ENCODE measurements at places on chromosomes 1 and 21.
A peak's percentile ranks its signal among the peaks of the same experiment; 100 is the strongest.

- DNase-seq, result no peak
Measured at GRCh38 chr1:159469921-159470533, 30.5 kb downstream of the OR10J1 start.

GRCh38 chr1:8370046-8370881, 52.4 kb downstream of the SLC45A1 start:
- DNase-seq, result peak; percentile 46

DNA sequence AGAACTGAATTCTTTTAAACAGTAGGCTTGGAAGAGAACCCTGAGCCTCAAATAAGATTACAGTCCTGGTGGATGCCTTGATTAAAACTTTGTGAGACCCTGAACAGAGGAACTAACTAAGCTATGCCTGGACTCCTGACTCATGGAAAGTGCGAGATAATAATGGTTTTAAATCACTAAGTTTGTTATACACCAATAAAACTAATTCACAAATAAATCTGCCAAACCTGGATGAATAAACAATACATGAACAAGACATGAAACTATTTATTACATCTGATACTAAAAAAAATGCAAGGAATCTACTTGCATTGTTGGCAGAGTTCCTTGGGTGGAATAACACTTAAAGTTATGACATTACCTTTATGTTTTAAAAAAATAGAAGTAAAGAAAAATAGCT, 118.4 kb downstream of the PIGK start:
- peak; percentile 33 for DNase-seq

- no peak for DNase-seq
Measured at GRCh38 chr1:59718989-59719360, 95.8 kb upstream of the HOOK1 start.

DNA sequence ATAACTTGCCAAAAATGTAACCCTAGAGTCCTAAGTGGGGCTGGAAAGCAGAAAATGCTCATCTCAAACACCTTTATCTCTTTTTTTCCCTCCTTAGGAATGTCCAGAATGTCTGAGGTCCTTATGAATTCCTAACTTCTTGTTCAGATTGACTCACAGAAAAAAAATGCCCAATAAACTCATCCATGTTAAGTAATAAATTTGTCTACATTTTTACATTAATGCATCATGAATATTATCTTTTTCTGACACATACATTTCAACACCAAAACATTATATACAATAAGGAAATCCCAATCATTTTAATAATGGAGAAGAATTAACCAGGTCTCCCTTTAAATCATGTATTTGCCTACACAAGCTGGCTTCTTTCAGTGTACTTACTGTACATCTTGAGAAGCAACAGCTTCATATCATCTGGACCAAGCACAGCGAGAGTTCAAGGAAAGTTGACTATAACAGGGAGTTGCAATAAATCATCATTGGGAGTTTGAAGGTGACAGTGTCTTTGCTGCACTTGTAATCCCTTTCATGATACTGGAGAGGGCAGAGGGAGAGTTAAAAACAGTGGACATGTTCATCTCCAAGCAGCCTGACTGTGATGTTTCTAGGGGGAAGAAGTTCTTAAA, 565.2 kb downstream of the LTN1 start:
- DNase-seq, result peak; percentile 84

- no peak for DNase-seq
Measured at GRCh38 chr1:181391301-181391900, 91.9 kb upstream of the CACNA1E start.

DNA sequence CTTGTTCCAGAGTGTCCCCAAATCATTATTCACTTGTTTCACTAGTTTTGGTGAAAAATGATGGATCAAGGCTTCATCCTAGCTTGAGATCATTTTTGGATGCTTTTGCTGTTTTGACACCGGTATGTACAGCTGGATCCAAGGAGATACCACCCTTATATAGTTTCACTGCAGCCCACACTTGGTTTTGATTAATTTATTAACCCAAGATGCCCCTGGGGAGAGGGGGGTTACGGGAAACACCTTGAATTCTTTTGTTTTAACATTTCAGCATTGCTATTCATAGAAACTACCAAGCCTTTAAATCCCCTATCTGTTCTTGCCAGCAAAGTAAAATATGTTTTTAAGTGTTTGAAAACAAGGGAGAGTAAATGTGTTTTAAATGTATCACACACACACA, 457.7 kb upstream of the RUNX1 start:
- no peak for DNase-seq

DNA sequence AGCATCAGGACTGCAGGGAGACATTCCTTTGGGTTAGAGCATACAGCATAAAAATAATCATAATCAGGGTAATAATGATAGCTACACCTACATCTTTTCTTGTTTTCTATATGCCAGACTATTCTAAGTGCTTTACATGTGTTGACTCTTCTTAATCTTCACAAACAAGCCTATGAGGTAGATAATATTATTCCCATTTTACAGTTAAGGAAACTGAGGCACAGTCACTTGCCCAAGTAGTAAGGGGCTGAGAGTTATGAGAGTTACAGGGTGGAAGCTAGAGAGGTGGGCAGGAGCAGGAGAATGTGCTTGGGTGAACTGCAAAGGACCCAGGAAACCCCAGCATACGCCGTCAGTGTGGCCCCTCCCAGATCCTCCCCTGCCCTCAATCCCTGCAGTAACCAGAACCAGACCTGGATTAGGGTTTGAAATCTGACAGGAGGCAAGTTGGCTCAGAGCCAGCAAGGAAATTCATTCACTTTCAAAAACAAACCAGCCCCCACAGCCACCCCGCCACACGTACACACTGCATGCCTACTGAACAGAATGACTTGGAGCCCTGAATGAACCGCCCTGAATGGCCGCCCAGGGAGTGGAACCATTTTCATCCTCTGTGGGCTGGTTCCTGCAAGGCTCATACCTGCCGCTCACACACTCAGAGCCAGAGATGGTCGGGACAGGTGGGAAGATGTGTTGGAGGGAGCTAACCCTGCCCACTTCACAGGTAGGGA, 126.1 kb downstream of the TRABD2B start:
- DNase-seq, result no peak

GRCh38 chr1:225480825-225481434, 53.1 kb upstream of the LBR start:
- no peak for DNase-seq

DNA sequence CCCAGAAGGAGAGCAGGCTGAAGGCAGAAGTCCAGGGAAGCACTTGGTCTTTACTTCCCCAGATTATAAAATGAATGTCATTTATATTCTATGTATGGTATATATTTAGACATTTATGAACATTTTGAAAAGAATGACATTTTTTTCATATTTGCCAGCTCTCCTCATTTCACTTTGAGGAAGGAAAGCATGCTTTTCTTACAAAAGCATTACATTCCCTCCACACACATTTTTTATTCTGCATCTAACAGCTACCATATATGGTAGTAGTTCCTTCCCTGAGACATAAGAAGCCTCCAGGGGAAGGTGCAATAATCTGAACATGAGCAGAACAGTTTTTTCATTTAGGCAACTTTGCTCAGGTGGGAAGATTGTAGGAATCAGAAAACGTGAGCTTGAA, 94.0 kb downstream of the LRRC7 start:
- DNase-seq, result no peak

DNA sequence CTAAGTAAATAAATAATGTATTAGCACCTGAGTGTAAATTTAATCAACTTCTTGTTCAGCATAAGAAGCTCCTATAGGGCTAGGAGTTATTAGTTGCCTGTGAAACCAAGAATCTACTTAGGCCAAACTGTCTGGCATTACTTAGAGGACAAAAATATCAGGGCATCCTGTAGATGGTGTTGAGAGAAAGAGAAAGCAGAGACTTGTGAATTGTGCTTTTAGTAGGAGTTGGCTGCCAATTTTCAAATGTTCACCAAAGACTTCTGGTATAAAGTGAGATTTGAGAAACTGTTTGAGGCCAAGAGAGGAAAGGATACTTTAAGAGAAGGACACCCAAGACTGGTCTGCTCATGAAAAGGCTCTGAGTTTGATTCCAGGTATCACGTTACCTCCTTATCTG, 315.5 kb upstream of the DEPDC1 start:
- no peak for DNase-seq

DNA sequence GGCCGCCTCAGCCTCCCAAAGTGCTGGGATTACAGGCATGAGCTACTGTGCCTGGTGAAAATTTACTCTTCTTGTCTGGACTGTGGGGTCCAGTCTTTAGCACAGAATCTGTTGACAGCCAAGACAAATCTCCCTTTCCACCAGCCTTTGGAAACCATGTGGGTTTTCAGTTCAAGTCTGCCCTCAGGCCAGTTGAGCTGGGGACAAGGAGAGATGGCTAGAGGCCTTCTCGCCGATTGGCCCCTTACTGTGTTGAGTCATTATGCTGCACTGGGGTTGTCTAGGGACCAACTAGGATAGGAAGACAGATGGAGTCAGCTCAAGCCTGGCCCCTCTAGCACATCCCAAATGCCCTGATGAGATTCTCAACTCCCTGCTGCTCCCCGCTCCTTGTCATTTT, 8.6 kb upstream of the NKAIN1 start:
- no peak for DNase-seq

DNA sequence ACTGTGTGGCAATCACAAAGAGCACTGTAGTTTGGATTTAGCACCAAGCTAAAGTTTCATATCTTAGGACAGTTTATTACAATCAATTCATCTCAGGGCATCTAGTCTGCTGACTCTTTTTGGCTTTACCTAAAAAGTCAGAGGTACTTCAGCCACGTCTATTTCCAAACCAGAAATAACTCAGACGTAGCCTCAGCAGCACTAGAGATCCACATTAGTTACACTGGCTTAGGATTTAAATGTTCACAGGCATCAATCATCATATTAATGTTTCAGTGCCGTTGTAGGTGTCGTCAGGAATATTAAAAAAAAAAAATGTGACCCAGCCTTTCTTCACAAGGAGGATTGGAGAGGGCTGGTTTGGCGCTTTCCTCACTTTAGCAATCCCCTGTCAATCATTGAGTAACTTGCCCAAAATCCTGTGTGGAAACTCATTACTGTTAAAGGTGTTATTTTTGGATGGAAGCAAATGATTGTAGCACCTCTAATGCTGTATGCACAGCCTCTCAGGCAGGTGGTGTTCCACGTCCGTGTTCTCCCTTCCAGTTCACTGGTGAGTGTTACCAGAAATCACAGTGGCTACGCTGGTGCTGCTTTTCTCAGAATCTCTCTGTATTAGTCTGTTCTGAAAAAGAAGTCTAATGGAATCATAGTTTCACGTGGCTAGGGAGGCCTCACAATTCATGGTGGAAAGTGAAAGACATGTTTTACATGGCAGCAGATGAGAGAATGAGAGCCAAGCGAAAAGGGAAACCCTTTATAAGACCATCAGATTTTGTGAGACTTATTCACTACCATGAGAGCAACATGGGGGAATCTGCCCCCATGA, 45.4 kb downstream of the NEK7 start:
- no peak for DNase-seq

DNA sequence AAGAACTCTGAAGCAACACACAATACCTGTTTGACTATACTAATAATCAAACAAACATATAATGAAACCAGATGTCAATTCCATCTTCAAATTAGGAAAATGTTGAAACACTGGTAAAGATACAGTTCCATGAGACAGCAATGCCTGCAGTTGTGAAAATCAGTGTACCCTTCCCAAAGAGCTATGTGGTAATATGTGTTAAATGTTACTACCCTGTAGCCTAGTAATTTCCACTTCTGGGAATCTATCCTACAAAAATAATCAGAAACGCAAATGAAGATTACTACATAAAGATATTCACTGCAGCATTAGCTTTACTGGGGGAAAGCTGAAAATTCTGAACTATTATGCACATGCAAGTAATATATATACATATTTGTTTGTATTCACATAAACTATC, 16.9 kb downstream of the GLIS1 start:
- no peak for DNase-seq

GRCh38 chr1:201649761-201650622, 111.1 kb downstream of the NAV1 start:
- DNase-seq, result peak; percentile 79

- DNase-seq, result no peak
Measured at GRCh38 chr1:55140137-55140536, 75.0 kb downstream of the USP24 start.

- no peak for DNase-seq
Measured at GRCh38 chr1:117834416-117834815, 95.0 kb downstream of the GDAP2 start.

GRCh38 chr1:20376880-20377494, 86.3 kb downstream of the VWA5B1 start:
- DNase-seq, result peak; percentile 28

- DNase-seq, result no peak
Measured at GRCh38 chr1:219489636-219490035, 123.3 kb downstream of the ZC3H11B start.

- DNase-seq, result no peak
Measured at GRCh38 chr21:45222001-45222400, 65.7 kb downstream of the POFUT2 start.

DNA sequence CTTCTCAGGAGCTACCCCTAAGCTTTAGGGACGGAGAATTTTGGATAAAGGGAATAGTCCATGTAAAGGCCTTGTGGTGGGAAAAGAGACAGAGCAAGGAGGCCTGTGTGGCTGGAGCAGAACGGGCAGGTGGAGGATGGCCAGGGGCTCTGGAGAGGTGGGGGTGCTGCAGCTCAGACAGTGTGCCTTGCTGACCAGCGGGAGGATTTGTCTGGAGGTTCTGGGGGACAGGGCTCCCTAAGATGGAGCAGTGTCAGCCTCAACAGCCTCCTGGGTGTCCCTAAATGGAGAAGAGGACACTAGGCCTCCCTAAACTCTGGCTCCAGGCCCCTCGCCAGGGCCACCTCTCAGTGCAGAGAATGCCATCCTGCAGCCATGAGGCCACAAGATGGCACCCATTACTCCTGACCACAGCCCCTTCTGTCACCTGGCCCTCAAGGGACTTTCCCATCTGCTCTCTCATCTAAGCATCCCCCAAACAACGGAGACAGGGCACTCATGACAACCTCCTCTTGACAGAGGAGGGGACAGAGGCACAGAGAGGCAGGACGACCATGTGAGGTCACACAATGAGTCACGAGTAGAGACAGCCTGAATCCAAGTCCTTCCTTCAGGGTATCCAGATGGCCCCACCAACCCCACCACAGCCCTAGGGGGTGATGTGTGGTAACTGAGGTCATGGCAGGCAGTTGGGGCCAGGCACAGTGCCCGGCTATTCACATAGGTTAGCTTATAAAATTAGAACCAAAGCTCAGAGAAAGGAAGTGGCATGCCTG, 94.7 kb downstream of the DMRTB1 start:
- no peak for DNase-seq

- DNase-seq, result no peak
Measured at GRCh38 chr1:1783320-1783719, 5.0 kb upstream of the NADK start.

DNA sequence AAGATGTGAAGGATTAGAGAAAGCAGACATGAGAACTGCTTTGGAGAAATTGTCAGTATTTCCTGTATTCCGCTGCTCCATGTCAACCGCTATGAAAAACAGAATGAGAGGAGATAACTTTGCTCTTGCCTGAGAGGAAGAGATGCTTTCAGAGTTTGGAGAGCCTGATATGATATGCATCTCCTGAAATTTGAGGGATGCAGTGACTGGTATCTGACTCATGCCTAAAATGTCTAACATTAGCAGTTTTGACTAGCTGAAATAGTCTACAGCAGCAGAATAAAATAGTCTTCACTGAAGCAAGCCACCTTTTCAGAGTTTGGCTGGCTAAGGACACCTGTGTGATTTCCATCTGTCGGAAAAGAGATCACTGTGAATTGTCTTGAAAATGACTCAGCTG, 165.8 kb upstream of the LRRC7 start:
- DNase-seq, result no peak

All from AG10803 (cell line).